CD4-positive, alpha-beta T cell treated with Interferon gamma for 1 hour (primary cell): ENCODE measurements at places on chromosomes 1 and 21.

GRCh38 chr1:6440198-6441126 is 15.9 kb downstream of the ESPN start:
- DNase-seq = peak; percentile 73

DNA sequence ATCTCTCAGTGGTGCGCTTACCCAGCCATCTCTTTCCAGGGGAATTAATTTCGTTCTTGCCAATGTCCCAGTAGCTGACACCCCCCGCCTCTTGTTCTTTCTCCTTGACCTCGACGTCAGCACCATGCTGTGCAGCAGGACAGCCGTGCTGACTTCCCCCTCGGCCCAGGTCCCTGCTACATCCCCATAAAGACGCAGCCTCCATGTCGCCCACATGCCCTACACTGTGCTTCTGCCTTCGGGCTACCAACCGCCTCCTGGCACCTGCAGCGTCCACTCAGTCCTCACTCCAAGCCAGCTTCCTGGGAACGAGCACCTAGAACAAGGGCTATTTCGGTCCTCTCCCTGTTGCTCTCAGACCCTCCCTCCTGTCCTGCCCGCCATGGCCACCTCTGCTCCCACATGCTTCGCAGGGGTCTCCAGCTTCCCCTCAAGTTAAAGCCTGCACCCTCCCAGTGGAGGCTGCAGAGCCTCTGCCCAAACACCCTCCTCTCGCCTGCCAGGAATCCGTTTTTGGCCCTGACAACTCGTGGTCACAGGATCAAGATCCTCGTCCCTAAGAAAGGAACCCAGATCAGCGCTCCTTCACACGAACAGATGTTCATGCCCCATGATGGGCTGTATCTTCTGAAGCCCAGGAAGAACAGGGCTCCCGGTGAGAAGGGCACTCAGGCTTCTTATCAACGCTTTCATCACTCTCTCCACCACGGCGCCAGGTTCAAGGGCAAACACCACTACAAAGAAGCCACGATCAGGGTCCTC is 109.7 kb downstream of the NPHP4 start:
- no peak for DNase-seq

DNA sequence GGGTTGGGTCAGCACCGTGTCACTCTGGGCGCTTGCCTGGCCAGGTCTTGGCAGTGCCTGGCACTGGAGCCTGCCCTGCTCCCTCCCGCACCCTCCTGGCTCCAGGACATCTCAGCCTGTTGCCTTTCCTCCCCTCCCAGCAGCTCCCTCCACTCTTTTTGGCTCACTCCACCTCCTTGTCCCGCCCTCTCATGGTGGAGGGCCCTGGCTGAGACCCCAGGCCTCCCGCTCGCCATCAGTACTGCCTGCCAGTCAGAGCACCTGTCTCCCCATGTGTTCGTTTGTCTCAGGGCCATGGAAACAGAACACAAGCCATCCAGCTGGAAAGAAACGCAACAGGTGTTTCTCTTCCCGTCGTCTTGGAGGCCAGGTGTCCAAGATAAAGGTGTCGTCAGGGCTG is 61.0 kb downstream of the B3GALT5 start:
- no peak for DNase-seq

DNA sequence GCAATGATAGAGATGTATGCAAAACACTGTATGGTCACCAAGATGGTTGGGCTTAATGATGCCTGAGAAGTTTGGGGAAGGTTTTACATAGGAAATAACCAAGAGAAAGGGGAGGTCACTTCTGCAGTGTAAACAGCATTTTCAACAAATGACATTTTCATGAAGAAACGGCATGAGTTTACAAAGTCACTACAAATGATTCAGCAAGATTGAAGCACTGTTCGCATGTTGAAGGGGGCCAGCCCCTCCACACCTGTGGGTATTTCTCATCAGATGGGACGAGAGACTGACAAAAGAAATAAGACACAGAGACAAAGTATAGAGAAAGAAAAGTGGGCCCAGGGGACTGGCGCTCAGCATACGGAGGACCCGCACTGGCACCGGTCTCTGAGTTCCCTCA is 234.1 kb upstream of the POGK start:
- no peak for DNase-seq

DNA sequence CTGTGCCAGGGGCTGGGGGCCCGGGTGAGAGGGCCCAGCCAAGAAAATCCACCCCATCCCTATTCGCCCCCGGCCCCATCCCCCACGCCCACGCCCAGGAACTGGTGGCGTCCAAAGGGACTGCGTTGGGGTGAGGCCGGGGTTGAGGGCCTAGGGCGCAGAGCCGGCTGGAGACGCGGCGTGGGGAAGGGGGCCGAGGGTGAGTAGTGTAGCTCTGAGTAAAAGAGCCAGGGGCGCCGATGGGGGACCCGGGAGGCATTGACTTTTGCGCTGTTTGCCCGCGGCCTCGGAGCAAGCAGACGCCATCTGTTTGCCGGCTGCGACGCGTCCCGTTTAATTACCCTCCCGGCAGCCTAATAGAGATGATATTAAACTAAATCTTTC is 3.5 kb upstream of the DMRTA2 start:
- no peak for DNase-seq

DNA sequence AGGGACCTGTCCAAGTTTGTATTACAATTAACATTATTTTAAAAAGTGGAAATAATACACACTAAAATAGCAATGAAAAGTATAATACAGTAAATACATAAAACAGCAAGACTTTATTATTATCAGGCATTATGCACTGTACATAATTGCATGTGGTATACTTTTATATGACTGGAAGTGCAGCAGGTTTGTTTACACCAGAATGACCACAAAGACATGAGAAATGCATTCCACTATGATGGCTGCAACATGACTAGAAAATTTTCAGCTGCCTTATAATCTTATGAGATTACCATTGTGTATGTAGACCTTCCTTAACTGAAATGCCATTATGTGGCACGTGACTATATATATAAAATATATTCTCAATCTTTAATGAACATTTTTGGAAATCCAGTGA is 1699.6 kb downstream of the KCNT2 start:
- no peak for DNase-seq

GRCh38 chr1:177505905-177506590 is 335.3 kb downstream of the BRINP2 start:
- no peak for DNase-seq

DNA sequence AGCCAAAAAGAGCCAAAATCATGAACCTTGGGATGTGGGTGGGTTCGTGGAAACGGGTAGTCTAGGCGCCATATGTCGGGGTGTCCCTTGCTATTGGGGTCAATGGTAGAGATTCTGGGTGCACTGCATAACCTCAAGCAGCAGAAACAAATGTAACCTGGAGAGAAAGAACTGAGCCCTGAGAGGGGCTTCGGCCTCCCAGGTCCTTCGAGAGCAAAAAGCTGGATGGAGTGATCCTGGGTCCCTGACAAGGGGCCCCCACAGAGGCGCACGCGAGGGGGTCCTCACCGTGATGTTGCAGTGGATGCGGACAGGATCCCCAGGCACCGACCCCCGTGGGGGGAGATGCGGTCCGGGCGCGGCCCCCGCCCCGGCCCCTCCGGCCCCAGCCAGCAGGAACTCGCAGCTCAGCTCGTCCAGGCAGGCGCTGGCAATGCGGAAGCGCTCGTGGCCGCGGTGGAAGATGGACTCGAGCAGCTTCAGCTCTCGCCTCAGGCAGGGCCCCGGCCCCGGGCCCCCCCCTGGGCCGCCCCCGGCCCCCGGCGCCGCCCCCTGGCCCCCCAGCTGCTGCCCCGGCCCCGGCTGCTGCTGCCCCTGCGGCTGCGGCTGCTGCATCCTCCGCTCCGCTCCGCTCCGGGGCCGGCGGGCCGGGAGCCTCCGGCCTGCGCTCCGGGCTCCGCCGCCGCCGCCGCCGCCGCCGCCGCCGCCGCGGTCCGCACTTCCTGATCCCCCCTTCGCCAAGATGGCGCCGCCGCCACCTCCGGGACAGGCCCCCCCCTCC is at the start of gene UBE2Q1:
Gene UBE2Q1, minus strand, starts transcription at position 724 of the 781 bp plus-strand sequence. Its CDS starts 109 bp downstream, at position 615.
- DNase-seq = peak; percentile 41

GRCh38 chr1:17791480-17791879 is 36.3 kb downstream of the ACTL8 start:
- no peak for DNase-seq

- no peak for DNase-seq
These were observed 9.8 kb upstream of the CAPZB start for GRCh38 chr1:19495000-19495656.

DNA sequence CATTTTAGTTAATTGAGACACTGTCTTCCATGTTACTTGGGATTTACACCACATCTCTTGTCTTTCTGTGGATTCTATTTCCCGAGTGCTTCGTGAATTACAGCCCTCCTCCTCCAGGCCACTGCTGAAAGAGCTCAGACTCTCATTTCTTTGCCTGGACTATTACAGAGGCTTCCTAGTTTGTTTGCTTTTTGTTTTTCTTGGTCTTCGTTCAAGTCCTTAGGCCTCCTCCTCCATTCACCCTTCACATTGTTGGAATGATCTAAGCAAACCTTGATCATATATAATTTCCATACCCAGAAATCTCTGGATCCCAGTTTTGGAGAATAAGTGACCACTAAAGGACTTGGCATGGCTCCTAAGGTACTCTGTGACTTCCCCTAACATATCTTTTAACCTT is 94.1 kb downstream of the CNIH3 start:
- DNase-seq = no peak

DNA sequence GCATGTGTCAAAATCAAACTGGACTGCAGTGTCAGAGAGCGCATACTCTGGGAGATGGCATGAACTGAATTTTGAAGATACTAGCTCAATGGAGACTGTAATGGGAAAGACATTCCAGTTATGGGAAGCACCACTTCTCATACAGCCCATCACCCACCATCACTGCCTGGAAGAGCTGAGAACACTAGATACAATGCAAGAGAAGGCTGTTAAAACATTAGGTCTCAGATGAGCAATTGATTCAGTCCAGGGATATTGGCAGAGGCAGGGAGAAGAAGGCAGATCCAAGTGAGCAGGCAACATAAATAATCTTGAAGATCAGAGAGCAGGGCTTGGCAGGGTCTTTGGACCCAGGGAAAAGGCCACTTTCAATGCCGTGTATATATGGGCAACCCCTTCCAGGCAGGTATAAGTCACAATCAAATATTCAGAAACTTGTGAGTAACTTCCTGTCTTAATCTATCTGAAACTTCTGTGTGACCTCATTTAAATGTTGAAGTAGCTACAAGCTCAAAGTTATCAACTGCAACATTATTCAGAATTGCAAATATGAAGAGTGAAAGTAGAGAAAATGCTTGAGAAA is 290.3 kb upstream of the SGIP1 start:
- no peak for DNase-seq

- no peak for DNase-seq
These were observed 71.5 kb downstream of the MAP10 start for GRCh38 chr1:232876506-232877364.

DNA sequence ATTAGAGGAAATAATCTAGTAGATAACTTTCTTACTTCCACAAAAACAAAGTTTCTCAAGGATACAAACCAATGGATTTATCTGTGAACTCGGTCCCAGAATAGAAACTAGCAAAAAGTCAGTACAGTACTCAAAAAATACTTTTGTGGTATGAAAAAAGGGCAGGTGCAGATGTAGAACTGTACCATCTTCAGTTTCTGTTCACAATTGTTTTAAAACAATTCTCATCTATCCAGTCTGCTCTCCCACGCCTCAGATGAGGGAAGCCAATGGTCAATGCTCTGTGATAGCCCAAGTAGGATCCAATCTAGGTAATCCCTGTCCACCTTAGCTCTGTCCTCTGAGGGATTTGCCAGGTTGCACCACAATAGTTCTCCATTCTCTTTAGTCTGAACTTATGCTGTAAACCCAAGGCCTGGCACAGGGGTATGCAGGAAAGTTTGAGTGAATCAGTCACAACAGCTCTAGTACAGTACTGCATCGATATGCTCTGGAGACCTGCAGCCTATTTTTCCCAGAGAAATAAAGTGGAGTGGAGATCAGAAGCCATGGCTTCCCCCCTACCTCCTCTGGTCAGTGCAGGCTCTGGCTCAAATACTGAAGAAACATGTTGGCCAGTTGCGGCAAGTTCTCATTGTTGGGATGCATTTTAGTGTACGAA is 1.4 kb downstream of the KTI12 start:
- DNase-seq = no peak

DNA sequence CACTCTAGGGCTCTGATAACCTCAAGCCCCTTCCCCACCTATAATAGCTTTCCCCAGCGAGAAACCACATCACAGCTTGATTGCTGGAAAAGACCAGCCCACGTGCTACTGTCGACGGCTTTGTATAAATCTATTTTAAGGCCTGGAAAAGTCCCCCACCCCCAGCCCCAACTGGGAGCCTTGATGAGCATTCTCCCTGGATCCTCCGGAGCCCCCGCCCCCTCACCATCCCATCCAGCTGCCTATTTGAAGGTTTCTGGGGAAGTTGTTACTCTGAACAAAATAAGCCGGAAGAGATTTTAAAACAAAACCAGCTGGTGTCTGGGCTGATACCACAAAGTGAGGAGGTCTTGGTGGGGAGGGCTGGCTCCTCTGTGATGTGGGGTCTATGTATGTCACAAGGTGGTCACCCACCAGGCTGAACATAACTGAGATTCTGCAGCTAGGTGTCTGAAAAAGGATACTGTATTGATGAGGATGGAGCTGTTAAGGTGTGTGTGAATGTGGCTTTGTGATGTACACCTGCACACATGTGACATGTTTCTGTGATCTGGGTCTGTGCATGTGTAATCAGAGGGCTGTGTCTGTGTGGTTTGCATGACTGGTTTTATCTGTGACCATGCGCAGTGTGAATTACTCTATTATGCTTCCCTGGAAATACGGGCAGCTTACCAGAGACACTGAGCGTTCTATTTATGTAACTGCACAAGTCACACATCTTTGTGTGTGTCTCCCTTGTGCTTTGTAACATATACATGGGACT is 25.0 kb downstream of the RIMS3 start:
- no peak for DNase-seq

- DNase-seq = peak; percentile 58
These were observed 2.7 kb downstream of the ZBTB7B start for GRCh38 chr1:155005076-155006011.

DNA sequence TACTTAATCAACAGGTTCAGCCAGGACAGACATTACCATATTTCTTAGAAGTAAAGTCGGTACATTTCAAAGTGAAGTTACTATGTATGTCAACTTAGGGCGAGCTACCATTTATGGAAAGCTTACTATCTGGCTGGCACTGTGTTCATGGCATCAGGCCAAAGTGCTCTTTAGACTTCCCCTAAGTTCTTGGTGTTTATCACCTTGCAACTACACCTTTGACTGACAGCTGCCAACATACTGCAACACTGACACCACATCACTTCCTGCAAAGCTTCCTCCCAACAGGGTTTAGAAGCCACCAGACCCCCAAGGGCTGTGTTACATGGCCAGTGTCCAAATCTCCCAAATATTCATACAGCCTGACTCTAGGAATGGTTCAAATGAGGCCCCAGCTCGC is 61.0 kb downstream of the TIAM1 start:
- DNase-seq = peak; percentile 17

- DNase-seq = no peak
These were observed 52.8 kb upstream of the SELENON start for GRCh38 chr1:25747046-25747719.

GRCh38 chr1:111856411-111857185 is 100.9 kb downstream of the DDX20 start:
- no peak for DNase-seq

GRCh38 chr1:89779151-89779940 is 41.5 kb upstream of the LRRC8D start:
- DNase-seq = no peak
